ENCODE measurements at places on chromosomes 7 and 10.

- peak; percentile 33 for DNase-seq
Measured at GRCh38 chr7:27210441-27211083, 10.7 kb upstream of the HOXA13 start.

DNA sequence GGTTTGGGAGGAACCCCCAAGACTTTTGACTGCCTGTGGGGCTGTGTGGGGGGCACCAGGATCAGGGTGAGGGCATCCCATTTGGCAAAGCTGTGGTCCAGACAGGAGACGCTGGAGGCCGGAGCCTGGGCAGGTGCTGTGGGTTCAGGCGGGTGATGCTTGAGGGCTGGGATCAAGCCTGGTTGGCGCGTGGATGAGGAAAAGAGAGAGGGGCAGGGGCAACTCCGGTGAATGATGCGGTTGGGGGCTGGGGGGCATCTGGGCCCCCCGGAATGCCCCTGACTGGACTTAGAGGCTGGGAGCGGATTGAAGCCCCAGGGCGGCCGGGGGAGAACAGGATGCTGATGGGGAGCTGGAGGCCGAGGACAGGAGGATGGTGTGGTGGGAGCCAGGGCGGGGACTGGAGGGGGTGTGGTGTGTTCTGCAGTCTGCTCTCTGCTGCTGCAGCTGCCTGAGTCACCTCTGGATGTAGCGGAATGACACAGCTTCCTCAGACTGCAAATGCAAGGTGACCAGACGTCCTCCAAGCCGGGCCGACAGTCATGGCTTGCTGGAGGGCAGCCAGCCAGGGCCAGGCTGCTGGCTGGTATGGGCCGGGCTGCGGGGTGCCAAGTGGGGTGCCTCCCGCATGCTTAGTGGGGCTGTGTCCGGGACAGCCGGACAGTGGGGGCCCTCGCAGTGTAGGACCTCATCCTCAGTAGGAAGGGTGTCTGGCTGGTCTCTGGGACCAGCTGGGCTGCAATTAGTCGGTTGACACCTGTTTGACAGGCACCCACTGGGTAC, 3.2 kb downstream of the MAFK start:
- DNase-seq: no peak

DNA sequence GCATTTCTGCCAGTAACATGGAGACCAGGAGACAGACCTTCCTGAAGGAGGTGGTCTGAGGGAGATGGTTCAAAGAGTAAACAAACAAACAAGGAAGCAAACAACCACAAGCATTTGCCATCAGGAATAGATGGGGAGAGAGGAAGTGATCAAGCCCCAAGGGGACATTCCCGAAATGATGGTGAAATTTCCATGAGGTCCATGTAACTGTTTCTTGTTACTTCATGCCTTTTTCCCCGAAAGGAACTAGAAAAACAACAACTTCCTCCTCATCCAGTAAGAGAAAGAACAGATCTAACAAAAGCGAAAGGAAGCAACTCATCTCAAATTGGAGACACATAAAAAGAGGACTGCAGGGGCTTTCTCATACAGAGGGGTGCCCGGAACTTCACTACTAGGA, 152.5 kb upstream of the ZNF32 start:
- DNase-seq: no peak

GRCh38 chr10:88392222-88392621, 190.9 kb downstream of the RNLS start:
- DNase-seq: no peak

GRCh38 chr10:52115823-52116222, 198.3 kb upstream of the DKK1 start:
- DNase-seq: no peak

- DNase-seq: no peak
Measured at GRCh38 chr7:69095127-69095526, 503.1 kb upstream of the AUTS2 start.

GRCh38 chr7:112886208-112886607, 96.0 kb upstream of the TMEM168 start:
- no peak for DNase-seq

Measured in activated CD4-positive, alpha-beta T cell treated with anti-CD3 and anti-CD28 coated beads, Interleukin-2, amount 50 U/mL, for 4 hours (primary cell).